ENCODE measurements at places on chromosomes 7 and 10.

DNA sequence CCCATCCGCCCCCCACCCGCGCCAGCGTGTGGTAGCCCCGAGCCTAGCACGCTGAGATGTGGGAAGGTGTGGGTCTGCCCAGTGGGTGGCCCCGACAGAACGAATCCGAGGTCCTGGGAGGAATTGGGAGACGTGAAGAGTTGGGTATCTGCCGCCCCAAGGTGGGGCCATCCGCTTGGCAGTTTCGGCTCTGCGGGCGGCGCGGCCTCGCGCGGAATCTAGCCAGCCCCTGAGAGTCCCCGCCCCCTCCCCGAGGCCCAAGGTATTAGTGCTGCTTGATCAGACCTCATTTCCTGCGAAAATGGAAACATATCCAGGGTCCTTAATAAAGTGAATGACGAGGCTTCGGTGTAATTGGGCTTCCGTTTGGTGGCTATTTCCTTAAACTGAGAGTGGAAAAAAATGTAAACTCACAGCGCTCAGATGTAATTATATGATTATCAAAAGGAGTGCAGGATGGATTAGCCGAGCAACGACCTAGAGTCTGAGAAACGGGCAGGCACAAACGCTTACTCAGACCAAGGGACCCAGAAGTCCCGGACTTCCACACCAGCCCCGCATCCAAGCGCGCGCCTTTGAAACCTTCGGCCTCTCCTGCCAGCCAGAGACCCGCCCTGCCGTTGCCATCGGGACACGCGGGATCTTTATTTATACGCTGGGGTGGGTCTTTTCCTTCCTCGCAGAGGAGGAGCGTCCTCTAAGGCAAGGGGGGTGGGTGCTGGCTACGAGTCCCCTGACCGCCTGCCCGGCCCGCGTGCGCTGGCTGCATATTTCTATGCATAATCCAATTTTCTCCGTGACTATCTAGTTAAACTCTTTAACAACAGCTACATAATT is 12.8 kb downstream of the LBX1 start:
- DNase-seq = no peak

- no peak for DNase-seq
Measured at GRCh38 chr10:132385721-132386418, 11.1 kb upstream of the PWWP2B start.

GRCh38 chr7:2821161-2821841 is 22.8 kb downstream of the GNA12 start:
- no peak for DNase-seq

DNA sequence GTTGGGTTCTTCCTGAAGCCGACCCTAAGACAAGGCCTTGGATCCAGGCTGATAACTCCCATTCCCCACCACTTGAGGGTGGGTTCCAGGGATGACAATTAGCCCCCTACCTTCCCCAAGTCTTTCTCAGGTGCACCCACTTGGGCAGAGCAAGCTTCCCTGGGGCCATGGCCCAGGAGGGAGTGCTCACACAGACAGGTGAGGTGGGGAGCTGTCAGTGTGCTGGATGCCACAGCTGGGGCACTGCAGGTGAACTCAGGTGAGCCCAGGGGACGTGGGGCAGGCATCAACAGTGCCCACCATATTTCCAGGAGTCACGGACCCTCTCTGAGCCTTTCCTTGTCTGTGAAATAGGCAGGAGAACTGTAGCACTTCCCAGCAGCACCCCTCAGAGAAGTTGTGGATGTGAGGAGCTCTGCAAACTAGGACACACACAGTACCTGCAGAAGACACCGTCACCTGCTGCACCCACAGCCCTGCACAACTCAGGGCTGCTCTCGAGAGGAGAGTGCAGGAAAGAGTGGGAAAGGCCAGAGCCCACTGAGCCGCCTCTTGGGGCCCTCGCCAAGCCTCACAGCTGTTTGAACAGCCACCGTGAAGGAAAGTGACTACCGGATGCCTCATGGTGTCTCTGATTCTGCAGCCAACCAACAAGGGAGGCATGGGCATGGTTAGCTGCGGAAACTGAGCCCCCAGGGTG is 17.9 kb downstream of the SH3PXD2A start:
- DNase-seq = no peak

Measured in hematopoietic multipotent progenitor cell treated with erythropoietin and hydrocortisone succinate and interleukin-3 and kit ligand, for 17 days (in vitro differentiated cells).